Hepatic stellate cell (primary cell): ENCODE measurements at places on chromosomes 2 and 18.

DNA sequence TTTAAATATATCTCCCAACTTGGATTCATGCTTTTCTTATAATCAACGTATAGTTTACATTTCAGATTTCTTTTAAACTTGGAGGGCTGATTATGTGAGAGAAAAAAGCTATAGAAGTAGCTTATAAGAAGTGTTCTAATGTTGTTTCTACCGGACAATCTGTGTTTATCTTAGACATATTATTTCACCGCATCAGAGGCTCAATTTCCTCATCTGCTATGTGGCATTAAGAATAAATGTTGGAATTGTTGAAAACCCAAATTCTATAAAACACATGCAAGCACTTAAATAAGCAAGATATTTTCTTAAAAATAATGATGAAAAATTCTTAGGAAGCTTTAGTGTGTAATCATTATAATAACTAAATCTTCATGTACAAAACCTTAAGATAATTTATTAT, 407.9 kb downstream of the HRH4 start:
- DNase-seq, result no peak

- DNase-seq, result no peak
These were observed 10.8 kb downstream of the SNORC start for GRCh38 chr2:232880764-232881351.

GRCh38 chr2:8821276-8822217, 15.9 kb downstream of the KIDINS220 start:
- DNase-seq, result no peak

DNA sequence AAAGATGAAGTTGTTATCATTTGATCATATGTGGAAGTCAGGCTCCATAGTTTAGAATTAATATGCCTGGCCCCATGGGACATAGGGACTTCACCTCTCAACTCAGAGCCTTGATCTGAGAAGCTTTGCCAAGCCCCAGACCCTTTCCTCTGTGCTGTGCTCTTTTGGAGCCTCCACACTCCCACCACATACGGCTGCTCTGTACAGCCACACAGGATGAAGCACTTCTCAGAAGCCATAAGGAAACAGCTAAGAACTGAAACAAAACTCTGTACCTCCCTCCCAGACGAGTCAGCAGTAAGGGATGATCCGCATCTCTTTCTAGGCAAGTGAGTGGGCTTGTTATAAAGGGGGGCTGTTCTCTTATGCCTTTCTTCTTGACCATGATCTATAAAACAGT, 66.5 kb downstream of the CAB39 start:
- no peak for DNase-seq

DNA sequence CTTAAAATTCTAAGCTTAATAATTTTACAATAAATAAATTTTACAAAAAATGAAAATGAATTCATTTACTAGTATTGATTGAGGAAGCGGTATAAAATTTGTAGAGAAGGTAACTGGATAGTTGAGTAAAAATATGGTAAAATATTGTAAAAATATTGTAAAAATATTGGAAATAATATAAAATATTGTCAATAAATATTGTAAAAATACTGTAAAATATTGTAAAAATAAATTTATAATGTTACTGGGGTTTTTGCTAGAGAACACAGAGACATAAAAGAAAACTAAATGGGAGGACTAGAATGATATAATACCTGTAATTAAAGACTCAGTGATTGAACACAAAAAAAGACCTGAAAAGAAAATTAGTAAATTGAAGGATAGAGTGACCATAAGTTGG, 546.3 kb upstream of the NETO1 start:
- DNase-seq, result no peak
